Mammary epithelial cell (primary cell): ENCODE measurements at places on chromosomes 11 and 22. TPM values are rescaled to one million over a fixed set of nuclear protein-coding genes. Genes with fewer than 3 reads are reported as not detected.

Gene TEX12
- 0.50 TPM for total RNA-seq

Gene CAPN5
- 4.3 TPM for total RNA-seq

Gene GLYAT
- total RNA-seq, result not detected in 2 replicates

Gene PKDREJ
- total RNA-seq, result not detected in 2 replicates

Gene SLC1A2
- 0.09 TPM in 1 of 2 replicates, not detected in the other for total RNA-seq

Gene FAT3
- not detected in 2 replicates for total RNA-seq

Gene TIMP3
- total RNA-seq, result 521 TPM

Gene MS4A14
- not detected in 2 replicates for total RNA-seq

Gene ZP1
- not detected in 2 replicates for total RNA-seq

Gene BAIAP2L2
- total RNA-seq, result 8.7 and 10.1 TPM in 2 replicates

Gene CABP4
- total RNA-seq, result 5.8 TPM

Gene CD6
- total RNA-seq, result not detected in 2 replicates

Gene SSH3
- 53.6 and 86.9 TPM in 2 replicates for total RNA-seq

Gene NLRX1
- 13.5 and 13.8 TPM in 2 replicates for total RNA-seq

Gene BRSK2
- total RNA-seq, result 0.21 and 0.45 TPM in 2 replicates

Gene MIOX
- total RNA-seq, result not detected

Gene LRP4
- total RNA-seq, result 2.7 TPM

Gene ANO1
- total RNA-seq, result 54.3 TPM

Gene MS4A1
- not detected for total RNA-seq

Gene RFPL2
- not detected for total RNA-seq

Gene OR52I2
- not detected for total RNA-seq

Gene PRR5L
- 4.8 and 6.8 TPM in 2 replicates for total RNA-seq

Gene SCN3B
- 0.31 and 0.94 TPM in 2 replicates for total RNA-seq

Gene OR8D1
- total RNA-seq, result not detected

Gene PCSK7
- 73.1 and 80.9 TPM in 2 replicates for total RNA-seq

Gene INPP5J
- total RNA-seq, result 2.0 and 2.7 TPM in 2 replicates

Gene SNX32
- total RNA-seq, result 1.5 TPM

Gene PLEKHB1
- total RNA-seq, result not detected in 2 replicates

Gene SMC1B
- not detected in 2 replicates for total RNA-seq

Gene UPK2
- 0.45 TPM in 1 of 2 replicates, not detected in the other for total RNA-seq

Gene IGF2
- 0.13 TPM in 1 of 2 replicates, not detected in the other for total RNA-seq

Gene OR6M1
- total RNA-seq, result not detected
